ENCODE measurements at places on chromosomes 11 and 22.

DNA sequence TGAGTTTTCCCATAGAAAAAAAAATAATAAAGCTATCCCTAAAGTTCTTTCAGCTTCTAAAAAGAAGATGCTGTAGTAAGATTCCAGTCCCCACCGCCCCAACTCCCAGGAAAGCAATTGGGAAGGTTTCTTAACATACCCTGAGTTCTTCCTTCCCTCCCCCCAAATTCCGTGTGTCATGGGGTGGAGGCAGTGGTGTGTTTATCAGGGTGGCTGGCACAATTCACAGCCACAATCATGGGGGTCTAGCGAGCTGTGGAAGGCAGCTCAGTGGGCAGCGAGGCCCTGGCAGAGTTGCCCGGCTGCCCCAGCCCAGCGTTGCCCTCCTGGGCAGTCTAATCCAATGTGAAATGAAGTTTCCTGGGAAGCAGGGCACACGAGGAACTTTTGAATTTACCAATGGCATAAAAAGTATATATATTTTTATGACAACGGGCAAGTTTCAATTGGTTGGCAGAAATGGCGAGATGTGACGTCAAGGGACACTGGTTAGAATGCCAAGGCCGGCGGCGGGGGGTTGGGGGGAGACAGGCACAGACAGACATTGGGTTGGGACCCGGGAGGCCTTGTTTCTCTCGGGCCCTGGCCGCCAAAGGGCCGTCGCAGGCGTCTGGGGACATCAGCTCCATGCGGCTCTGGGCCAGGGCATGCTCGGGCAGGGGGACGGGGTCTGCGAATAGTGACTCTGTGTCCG is 80.7 kb upstream of the PPARA start:
- H3K27ac ChIP-seq = peak overlapping the region; percentile 80
- peaks cover 14% of the 10 kb centered on the region for H3K4me1 ChIP-seq
- no peaks in the 10 kb centered on the region for H3K36me3 ChIP-seq
- DNase-seq = no peak

DNA sequence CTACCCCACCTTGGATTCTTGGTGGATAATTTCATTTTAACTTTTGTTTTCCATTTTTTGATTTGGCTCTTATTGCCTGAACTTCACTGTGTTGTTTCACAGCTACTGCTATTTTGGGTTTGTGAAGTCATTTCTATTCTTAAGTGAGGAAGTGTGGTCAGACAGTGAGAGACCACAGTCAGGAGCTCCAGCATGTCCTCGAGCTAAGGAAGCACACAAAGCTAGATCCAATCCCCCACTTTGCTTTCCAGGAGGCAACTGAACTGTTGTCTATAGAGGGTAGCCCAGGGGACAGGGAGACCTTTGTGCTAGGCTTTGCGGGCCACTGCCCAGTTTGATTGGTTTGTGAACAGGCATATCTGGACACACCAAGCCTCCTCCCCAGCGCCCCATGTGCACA is 251.8 kb upstream of the KIRREL3 start:
- no peaks in the 10 kb centered on the region for H3K4me1 ChIP-seq
- no peaks in the 10 kb centered on the region for H3K36me3 ChIP-seq
- no peak for DNase-seq
- H3K4me3 ChIP-seq = no peak overlapping the region
- no peak overlapping the region for H3K27ac ChIP-seq

DNA sequence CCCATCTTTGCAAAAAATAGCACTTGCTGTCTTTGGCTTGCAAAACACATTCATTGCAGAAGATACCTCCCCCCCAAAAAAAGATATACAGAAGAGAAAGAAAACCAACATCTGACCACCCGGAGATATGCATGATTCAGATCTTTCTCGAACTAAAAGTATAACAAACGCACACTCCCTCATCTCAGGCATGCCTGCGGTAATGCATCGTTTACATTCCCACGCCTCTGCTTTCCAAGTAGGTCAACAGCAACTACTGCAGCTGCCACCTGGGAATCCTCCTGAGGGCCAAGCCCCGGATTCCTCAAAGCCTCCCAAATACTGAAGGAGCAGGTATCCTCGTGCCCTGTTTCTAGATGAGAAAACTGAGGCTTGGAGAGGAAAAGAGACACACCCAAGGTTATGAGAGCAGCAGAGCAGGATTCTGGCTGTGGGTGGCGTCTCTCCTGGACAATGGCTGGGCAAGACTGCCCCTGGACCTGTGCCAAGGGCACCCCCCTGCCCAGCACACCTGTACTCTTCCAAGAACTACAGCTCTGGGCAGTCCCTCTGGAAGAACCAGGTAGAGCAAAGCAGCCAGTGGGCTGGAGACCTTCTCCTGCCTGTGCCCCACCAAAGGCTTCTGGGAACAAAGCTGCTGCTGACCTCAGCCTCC is 38.1 kb downstream of the NUP50 start:
- H3K36me3 ChIP-seq = peaks cover 23% of the 10 kb centered on the region
- H3K4me3 ChIP-seq = no peak overlapping the region
- no peaks in the 10 kb centered on the region for H3K27me3 ChIP-seq
- H3K4me1 ChIP-seq = no peaks in the 10 kb centered on the region

DNA sequence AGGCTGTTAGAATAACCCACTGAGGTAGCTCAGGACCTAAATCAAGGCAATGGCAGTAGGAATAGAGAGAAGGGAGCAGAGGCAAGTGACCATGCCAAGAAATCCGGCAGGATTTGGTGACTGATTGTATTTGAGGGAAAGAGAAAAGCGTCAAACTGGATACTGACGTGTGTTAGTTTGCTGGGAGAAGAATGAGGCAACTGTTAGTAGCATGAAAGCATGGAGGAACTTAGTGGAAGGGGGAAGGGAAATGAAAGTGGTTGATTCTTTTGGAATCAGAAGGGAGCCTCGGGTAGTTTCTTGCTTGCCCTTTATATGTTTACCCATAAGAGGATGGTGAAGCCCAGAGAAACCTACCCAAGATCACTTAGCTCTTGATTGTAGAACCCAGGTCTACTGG is 8.3 kb downstream of the PPFIBP2 start:
- no peak overlapping the region for H3K4me3 ChIP-seq
- no peak for DNase-seq
- no peak overlapping the region for H3K27ac ChIP-seq
- H3K36me3 ChIP-seq = peaks cover 9% of the 10 kb centered on the region
- H3K27me3 ChIP-seq = no peaks in the 10 kb centered on the region
- H3K4me1 ChIP-seq = peaks cover 51% of the 10 kb centered on the region

DNA sequence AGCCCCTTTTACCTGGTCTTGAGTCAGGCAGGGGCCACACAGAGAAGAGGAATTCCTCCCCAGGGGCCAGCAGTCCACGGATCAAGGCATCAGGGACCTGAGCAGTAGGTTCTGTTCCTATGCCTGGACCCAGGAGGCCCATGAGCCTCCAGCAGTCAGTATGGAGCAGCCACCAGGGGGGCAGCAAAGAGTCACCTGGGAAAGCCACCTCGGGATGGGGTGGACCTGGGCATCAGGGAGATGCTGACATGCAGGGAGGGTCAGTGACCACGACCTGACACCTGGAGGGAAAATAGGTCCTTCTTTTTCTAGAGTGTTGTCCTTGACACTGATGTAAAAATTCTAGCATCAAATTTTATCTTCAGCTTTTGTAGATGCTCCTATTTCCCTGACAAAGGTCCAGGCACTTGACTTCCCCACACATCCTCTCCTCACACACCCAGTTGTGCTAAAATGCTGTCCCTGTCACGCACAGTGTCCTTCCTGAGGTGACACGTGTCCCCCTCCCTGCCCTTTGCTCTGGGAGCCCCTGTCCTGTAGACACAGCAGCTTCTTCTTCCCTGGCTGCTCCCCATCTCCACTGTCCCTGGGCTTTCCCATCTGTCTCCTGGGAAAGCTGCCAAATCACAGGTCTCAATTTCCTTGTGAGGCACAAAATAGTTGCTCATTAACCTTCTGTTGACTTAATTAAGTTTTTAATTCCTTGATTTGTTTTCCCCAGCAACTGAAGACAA is 70.0 kb upstream of the IGLL5 start:
- H3K4me1 ChIP-seq = peaks cover 34% of the 10 kb centered on the region
- peaks cover 3% of the 10 kb centered on the region for H3K27me3 ChIP-seq
- no peak for DNase-seq
- H3K36me3 ChIP-seq = no peaks in the 10 kb centered on the region
- no peak overlapping the region for H3K27ac ChIP-seq

- no peak for DNase-seq
- no peaks in the 10 kb centered on the region for H3K4me1 ChIP-seq
- no peaks in the 10 kb centered on the region for H3K36me3 ChIP-seq
- H3K4me3 ChIP-seq = no peak overlapping the region
- no peaks in the 10 kb centered on the region for H3K27me3 ChIP-seq
Measured at GRCh38 chr11:127644366-127644765, 643.8 kb upstream of the KIRREL3 start.

DNA sequence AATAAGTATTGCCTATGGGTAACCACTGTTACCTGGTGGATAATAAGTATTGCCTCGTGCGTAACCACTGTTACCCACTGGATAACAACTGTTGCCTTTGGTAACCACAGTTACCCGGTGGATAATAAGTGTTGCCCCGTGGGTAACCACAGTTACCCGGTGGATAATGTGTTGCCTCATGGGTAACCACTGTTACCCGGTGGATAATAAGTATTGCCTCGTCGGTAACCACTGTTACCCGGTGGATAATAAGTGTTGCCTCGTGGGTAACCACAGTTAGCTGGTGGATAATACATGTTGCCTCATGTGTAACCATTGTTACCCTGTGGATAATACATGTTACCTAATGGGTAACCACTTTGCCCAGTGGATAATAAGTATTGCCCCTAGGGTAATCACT is 9.8 kb upstream of the NXPE4 start:
- no peak overlapping the region for H3K27ac ChIP-seq
- no peak overlapping the region for H3K4me3 ChIP-seq
- DNase-seq = no peak
- H3K27me3 ChIP-seq = no peaks in the 10 kb centered on the region
- H3K4me1 ChIP-seq = no peaks in the 10 kb centered on the region
- no peaks in the 10 kb centered on the region for H3K36me3 ChIP-seq

GRCh38 chr22:24233816-24234215 is 11.1 kb downstream of the GGT5 start:
- H3K36me3 ChIP-seq = no peaks in the 10 kb centered on the region
- H3K4me1 ChIP-seq = peaks cover 4% of the 10 kb centered on the region
- H3K27ac ChIP-seq = no peak overlapping the region
- no peak for DNase-seq
- H3K27me3 ChIP-seq = no peaks in the 10 kb centered on the region
- H3K4me3 ChIP-seq = no peak overlapping the region

DNA sequence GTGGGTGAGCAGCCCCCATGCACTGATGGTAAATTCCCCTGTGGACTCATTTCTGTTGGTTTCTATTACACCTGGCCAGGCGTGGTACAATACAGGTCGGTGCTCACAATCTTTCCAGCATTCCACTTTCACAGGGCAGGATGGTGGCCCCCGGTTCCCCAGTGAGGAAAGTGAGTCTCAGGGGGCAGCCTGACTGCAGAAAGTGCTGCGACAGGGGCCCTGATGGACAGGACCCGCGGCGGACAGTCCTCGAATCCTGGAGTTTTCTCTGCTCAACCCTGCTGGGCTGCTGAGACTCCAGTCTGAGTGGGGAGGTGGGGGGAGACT is 3.1 kb upstream of the PGGHG start:
- no peak overlapping the region for H3K27ac ChIP-seq
- H3K27me3 ChIP-seq = peaks cover 24% of the 10 kb centered on the region
- H3K36me3 ChIP-seq = peaks cover 2% of the 10 kb centered on the region
- H3K4me3 ChIP-seq = no peak overlapping the region
- no peak for DNase-seq

DNA sequence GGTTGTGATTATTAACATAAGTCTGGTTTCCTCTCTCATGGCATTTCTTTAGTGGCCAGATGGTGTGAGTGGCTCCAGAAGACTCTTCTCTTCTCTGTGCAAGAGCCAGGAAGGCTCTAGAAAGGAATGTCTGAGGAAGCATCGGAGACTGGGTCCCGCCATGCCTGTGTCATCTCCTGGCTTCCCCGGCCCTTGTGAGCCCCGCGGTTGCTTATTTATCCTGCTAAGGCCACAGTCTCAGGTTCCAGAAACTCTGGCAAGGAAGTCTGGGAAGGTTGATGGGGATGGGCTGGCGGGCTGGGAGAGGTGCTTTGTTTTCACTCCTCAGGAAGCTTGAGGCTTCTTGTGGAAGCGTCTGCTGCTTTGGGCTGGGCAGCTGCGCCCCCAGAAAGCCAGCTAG is 18.9 kb downstream of the BCR start:
- peaks cover 10% of the 10 kb centered on the region for H3K4me1 ChIP-seq
- no peak overlapping the region for H3K27ac ChIP-seq
- peaks cover 6% of the 10 kb centered on the region for H3K36me3 ChIP-seq
- no peak overlapping the region for H3K4me3 ChIP-seq

DNA sequence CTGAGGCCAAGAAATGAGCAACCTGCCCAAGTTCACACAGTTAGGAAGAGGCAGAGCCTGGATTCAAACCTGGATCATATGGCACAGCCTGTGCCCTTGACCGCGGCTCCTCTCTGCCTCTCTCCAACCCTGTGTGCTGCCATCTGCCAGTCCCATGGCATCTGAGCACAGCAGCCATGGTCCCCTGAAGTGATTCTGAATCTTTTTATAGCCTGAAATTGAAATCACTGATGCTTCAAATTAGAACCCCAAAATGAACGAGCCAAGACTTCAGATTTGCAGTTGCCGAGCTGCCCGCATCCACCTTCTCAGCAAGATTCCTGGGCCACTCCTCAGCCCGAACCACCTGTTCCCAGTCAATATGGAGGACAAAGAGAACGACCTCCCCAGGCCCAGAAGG is 252.7 kb downstream of the CTTN start:
- H3K4me3 ChIP-seq = no peak overlapping the region
- no peak overlapping the region for H3K27ac ChIP-seq
- no peaks in the 10 kb centered on the region for H3K4me1 ChIP-seq
- H3K27me3 ChIP-seq = peaks cover 4% of the 10 kb centered on the region

DNA sequence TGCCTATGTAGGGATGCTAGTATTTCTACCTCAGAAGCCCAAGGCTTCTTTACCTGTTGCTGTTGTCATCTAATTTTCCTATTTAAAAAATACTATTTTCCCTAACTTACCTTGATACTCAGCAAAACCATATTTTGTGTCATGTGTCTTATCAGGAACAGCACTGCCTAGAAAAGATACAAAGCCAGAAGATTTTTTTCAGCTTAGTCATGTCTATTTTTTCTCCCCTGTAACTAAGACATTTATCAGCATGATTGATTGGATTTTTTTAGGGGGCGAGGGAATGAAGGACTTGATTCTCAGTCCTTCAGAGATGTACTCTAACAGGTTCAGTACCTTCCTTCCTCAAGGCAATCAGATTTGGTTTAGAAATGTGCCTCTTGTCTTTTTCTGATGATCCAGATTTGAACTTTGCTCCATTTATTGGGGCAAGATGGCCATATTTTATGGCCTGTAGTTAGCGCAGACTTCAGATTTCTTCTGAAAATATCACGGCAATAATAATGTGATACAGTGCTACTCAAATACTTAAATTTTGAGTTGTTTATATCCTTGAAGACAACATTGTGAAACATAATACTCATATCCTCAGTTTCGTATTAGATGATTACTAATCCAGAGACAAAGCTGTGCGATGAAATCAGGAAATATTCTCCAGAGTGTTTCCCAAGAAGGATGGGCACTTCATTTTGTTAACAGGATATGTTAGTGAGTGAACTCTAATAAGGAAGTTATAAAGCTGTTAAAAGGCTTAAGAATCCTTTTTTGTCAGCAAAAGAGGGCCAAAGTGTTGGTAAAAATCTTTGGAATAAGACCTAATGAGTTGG is 3.8 kb upstream of the PIK3IP1 start:
- H3K27me3 ChIP-seq = no peaks in the 10 kb centered on the region
- H3K36me3 ChIP-seq = peaks cover 7% of the 10 kb centered on the region
- no peak overlapping the region for H3K27ac ChIP-seq
- H3K4me1 ChIP-seq = peaks cover 25% of the 10 kb centered on the region

GRCh38 chr22:29166180-29166579 is 39.5 kb upstream of the EMID1 start:
- peaks cover 12% of the 10 kb centered on the region for H3K4me1 ChIP-seq
- no peak for DNase-seq
- H3K4me3 ChIP-seq = peak overlapping the region; percentile 32
- no peak overlapping the region for H3K27ac ChIP-seq

All from memory B cell (primary cell).